Cardiac muscle cell (in vitro differentiated cells and primary cell): ENCODE measurements at places on chromosomes 2 and 18. TPM values are rescaled to one million over a fixed set of nuclear protein-coding genes. Genes with fewer than 3 reads are reported as not detected.

GRCh38 chr2:48531141-48531648 is 1.2 kb downstream of the STON1 start:
- H3K4me1 ChIP-seq: peaks cover 6% of the 10 kb centered on the region
- H3K4me3 ChIP-seq: peak overlapping the region; percentile 94
- no peaks in the 10 kb centered on the region for H3K27me3 ChIP-seq
- H3K36me3 ChIP-seq: no peaks in the 10 kb centered on the region
- DNase-seq: peak; percentile 86

DNA sequence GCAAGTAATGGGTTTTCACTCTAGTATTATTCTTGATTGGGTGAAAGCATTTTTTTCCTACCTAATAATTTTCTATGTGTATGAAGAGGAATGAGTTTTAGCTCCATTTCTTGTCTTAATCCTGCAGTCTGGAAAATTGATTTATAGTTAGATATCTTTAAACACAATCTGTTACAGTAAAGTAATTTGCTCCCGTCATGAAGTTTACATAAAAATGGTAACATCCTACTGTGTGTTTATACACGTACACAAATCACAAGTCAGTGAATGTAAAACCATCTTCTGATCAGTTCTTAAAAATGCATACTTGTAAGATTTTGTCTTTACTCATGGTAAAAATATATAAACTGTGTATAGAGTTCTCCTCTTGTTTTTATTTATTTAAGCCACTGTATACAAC is 51.1 kb downstream of the MAP2 start:
- H3K27me3 ChIP-seq: peaks cover 1% of the 10 kb centered on the region
- H3K27ac ChIP-seq: no peak overlapping the region
- no peaks in the 10 kb centered on the region for H3K4me1 ChIP-seq
- no peak overlapping the region for H3K4me3 ChIP-seq
- H3K36me3 ChIP-seq: no peaks in the 10 kb centered on the region

DNA sequence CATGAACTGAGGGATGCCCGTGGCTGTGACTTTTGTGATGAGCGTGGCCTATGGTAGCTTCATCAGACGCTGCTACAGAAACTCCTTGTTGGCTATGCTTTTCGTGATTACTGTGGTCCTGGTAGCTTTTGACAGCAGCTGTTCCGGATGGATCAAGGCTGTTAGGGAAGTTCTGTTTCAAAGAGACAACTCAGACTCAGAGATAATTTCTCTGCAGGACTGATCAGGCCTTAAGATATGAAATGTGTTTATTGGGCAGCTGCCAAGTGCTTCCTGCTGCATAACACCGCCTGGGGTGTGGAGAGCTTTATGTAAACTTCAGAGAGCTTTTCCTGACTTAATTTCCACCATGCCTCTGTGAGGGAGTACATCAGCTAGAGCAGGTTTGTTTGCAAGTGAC is 243.8 kb downstream of the TSN start:
- DNase-seq: no peak
- no peaks in the 10 kb centered on the region for H3K4me1 ChIP-seq
- no peak overlapping the region for H3K4me3 ChIP-seq
- H3K27ac ChIP-seq: no peak overlapping the region
- no peaks in the 10 kb centered on the region for H3K36me3 ChIP-seq

- no peak overlapping the region for H3K27ac ChIP-seq
- H3K4me1 ChIP-seq: peaks cover 27% of the 10 kb centered on the region
- no peaks in the 10 kb centered on the region for H3K36me3 ChIP-seq
- peak; percentile 26 for DNase-seq
Measured at GRCh38 chr2:216634370-216635148, 1.3 kb downstream of the IGFBP2 start.

- H3K27me3 ChIP-seq: no peaks in the 10 kb centered on the region
- peak; percentile 20 for DNase-seq
- H3K4me3 ChIP-seq: no peak overlapping the region
- H3K27ac ChIP-seq: no peak overlapping the region
- H3K36me3 ChIP-seq: no peaks in the 10 kb centered on the region
Measured at GRCh38 chr2:226873051-226873620, 37.3 kb downstream of the RHBDD1 start.

- peaks cover 67% of the 10 kb centered on the region for H3K36me3 ChIP-seq
- H3K4me3 ChIP-seq: no peak overlapping the region
- H3K4me1 ChIP-seq: no peaks in the 10 kb centered on the region
- no peaks in the 10 kb centered on the region for H3K27me3 ChIP-seq
Measured at GRCh38 chr2:108776475-108776874, 10.1 kb upstream of the CCDC138 start.

DNA sequence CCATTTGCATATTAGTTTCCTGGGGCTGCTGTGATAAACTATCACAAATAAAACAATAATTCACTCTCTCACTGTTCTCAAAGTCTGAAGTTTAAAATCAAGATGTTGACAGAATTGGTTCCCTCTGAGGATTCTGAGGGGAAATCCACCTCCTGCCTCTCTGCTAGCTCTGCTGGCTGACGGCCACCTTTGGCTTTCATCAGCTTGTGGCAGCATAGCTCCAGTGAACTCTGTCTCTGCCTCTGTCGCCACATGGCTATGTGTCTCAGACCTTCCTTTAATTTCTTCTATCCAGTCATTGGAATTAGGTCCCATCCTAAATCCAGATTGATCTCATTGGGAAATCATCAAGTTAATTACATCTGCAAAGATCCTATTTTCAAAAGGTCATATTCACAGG is 38.9 kb upstream of the TRIM43 start:
- H3K4me3 ChIP-seq: no peak overlapping the region
- H3K27ac ChIP-seq: no peak overlapping the region
- H3K36me3 ChIP-seq: no peaks in the 10 kb centered on the region

DNA sequence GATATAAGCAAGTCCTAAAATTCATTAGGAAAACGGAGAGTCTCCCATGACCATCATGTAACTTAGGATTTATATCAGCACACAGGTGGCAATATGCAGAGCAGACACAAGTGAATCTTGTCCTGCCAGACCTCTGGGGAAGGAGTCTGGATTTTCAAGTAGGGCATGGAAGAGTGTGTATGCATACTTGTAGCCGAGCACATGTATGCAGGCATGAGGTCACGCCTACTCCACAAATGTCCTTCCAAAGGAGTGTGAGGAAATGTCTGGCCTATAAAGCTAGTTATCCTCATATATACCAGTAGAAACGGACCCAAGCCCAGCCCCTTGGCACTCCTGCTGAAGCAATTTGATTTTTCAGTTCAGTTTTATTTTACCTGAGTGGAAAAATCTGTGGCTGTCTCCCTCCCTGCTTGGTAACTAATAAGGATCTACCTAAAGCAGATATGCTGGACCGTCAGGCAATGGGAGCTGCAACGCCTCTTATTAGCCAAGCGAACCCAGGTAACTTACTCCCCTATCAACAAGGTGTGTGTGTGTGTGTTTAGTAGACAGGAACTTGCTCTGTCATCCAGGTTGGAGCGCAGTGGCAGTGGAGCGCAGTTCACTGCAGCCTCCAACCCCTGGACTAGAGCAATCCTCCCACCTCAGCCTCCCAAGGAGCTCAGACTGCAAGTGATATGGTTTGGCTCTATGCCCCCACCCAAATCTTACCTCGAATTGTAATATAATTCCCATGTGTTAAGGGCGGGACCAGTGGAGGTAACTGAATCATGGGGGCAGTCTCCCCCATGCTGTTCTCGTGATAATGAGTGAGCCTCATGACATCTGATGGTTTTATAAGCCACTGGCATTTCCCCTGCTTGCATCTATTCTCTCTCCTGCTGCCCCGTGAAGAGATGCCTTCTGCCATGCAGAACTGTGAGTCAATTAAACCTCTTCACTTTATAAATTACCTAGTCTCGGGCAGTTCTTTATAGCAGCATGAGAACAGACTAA is 2.8 kb downstream of the STAT1 start:
- no peak overlapping the region for H3K27ac ChIP-seq
- H3K4me1 ChIP-seq: peaks cover 7% of the 10 kb centered on the region
- DNase-seq: no peak
- no peaks in the 10 kb centered on the region for H3K27me3 ChIP-seq
- peaks cover 11% of the 10 kb centered on the region for H3K36me3 ChIP-seq

Gene CHST9
- 0.04 and 0.36 TPM in 2 replicates for total RNA-seq

Gene CNGA3
- total RNA-seq: 0.04 TPM in 1 of 2 replicates, not detected in the other
